8988T (cell line): ENCODE measurements at places on chromosomes 11 and 22.
A peak's percentile ranks its signal among the peaks of the same experiment; 100 is the strongest.

- DNase-seq, result no peak
Measured at GRCh38 chr11:35518766-35519165, 6.7 kb downstream of the PAMR1 start.

- DNase-seq, result no peak
Measured at GRCh38 chr22:28989484-28989883, 72.1 kb downstream of the C22orf31 start.

DNA sequence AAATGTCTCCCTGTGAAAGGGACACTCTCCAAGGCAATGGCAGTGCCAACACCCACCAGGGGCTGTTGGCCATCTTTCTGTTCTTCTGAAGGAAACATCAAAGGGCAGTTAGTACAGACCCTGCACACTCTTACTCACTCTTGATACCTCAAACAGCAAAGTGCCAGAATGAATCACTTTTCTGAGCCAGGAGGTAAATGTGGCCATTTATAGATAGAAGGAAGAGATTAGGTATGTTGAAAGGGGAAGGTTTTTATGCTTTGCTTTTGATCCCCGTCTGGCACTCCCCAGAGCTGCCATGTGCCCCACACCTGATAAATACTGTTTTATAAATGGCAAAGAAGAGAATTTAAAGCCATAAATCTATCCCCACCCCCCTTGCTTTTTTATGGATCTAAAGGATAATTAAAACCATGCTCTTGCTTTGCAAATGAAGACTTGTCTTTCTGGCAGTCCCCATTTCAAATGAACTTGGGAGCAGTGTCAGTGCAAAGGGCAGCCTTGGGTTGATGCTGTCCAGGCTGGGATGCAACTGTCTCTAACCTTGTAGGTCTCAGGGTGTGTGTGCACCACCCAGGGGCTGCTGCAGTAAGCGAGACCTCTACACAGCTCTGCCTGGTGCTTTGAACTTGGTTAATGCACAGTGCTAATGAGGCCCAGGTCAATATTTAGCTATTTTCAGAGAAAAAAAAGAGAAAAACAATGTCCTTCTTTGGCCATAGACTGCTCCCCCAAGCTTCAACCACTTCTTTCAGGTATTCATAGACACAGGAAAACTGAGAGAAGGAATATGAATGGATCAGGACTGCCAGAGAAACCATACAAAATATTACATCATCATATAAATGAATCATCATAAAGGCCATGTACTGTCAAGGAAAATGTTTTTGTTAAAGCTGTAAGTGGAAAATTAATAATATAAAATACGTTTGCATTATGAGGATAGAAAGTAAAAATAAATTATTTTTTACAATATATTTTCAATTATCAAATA, 207.5 kb downstream of the ETS1 start:
- DNase-seq, result no peak

DNA sequence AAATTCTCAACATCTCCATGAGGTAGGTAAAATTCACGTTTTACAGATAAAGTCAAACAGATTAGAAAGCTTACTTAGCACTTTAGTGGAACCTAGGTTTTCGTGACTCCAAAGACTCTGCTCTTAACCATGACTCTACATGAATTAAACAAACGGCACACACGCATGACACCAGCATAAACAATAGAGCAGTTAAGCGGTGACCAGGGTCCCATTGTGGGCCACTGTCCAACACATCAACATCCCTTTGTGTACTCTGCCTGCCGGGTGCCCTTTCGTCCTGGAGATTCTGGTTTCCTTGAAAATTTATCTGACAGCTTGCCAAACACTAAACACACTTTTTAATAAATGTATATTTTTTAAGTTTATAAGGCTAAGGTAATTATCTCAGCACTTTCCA, 941.7 kb downstream of the OPCML start:
- DNase-seq, result no peak

DNA sequence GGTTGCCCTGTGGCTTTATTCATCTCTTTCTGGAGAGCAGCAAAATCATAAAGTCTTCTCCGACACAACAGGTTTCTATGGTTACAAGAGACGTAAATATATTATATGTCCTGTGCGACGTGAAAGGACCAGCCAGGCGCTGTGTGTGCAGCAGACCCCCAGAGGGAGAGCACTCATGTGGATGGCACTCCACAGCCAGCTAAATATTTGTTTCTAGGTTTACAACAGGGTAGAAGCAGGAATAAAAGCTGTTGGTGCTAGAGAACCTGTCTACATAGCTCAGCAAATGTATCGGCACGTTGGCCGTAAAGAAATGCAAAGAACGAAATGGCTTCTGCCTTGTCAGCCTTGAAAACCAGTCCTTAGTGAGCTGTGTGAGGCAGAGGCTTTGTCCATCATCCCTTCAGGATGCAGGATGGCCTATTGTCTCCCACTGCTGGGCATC, 133.8 kb upstream of the PITPNB start:
- no peak for DNase-seq

DNA sequence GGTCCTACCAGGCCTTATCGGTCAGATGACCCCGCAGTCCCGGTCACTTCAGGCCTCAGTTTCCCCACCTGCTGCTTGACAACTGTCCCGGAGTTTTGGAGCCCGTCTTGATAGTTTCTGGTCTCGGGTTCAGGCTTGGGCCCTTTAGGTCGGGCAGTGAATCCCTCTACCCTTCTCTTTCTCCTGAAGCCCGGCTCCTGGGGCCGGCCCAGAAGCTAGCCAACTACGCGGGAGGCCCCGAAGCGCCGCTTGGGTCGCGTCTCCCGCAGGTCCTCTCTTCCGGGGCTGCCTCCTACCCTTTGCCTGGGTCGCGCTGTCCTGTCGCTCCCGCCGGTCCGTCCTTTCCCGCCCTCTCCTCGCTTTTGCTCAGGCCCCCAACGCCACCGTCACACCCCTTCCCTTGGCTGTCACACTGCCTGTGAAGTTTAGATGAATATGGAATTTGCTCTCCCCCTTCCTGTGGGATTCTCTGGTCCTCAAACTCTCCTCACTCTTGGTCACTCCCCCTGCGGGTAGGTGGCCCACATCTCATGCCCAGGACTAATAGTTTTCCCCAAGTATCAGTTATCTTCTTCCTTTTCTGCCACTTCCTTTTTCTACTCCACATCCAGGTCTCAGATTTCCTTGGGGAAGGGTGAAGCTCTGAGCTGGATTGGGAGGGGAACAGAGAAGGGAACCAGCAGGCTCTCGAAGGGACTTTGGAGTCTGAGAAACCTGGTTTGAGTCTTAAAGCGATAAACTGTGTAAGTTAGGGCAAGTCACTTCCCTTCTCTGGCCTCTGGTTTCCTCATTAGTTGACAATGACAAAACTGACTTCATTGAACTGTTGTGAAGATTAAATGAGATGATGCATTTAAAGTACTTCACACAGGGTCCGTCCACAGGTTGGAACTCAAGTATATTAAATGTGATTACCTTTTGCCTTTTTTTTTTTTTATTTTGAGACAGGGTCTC, 790 bp downstream of the RAB1B start:
- DNase-seq, result peak; percentile 75

DNA sequence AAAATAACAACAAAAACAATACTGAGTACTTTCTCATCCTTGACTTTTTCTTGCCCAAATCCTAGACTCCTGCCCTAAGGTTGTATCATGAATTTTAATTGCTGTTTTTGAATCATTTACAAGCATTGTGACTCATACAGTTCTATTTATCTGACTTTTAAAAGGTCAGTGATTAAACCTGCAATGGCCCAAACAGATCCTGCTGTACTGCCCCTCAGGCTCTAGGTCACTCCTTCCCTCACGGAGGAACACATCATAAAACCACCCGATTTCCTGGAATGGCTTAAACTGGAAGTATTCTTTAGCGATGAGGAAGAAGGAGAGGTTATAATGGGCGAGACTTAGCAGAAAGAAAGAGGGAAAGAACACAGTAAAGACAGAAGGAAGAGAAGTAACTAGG, 12.3 kb downstream of the ARFGAP3 start:
- no peak for DNase-seq

DNA sequence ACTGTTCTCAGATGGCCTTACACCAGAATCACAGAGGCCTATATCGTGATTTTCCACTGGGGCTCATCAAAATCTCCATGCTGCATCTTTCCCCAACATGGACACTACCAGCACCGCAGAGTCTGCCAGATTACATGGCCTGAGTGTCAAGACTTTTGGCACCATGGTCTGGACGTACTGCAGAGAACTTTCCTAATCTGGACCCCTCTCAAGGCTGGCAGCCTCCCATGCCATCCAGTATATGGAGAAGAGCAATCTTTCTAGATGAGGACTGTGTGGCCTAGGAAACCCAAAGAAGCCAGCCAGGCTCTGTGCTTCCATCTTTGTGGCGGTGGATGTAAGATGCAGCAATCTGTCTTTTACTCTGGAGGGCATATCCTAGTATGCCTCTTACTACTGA, 139.2 kb downstream of the ADAMTS15 start:
- DNase-seq, result no peak

GRCh38 chr11:65833297-65834030, at the start of gene SNX32:
Gene SNX32 (plus strand): TSS chr11:65833963. CDS start chr11:65834066, 103 bp downstream.
- no peak for DNase-seq

DNA sequence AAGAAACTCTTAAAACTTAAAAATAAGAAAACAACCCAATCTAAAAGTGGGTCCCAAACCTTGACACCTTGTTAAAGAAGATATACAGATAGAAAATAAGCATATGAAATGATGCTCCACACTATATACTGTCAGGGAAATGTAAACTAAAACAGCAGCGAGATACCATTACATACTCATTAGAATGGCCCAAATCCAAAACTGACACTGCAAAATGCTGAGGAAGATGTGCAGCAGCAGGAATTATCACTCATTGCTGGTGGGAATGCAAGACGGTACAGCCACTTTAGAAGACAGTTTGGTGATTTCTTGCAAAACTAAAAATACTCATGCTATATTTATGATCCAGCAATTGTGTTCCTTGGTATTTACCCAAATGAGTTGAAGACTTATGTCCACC, 5.0 kb upstream of the RNF26 start:
- DNase-seq, result no peak

DNA sequence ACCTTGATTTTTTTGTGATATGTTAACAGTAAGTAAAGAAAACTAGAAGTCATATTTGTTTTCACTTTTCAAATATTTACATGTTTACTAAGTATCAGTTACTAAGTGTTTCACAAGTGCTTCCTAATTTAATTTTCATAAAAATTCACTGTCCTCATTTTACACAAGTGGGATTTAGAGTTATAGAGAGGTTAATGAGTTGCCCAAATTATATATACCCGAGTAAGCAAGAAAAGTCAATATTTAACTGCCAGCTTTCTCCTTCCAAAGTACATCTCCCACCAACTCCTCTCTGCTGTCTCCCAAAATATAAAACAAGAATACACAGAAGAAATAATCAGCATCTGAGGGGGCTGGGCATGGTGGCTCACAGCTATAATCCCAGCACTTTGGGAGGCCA, 896.7 kb upstream of the ANO3 start:
- no peak for DNase-seq

DNA sequence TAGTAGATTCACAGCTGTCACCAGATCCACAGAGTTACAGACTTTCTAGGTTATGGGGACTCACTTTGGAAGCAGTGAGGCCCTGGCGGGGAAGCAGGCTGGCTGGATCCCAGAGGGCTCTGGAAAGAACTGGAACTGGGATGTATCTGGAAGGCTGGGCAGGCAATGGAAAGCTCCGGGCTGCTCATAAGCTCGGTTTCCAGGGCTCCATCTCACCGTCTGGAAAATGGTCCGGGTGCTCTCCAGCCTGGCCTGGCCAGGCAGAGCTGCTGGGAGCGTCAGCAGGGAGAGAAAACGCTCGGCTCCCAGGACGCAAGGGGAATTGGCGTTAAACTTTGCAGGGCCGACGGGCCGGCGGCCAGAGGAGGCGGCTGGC, 335 bp upstream of the SEZ6L start:
- no peak for DNase-seq

- no peak for DNase-seq
Measured at GRCh38 chr11:56271092-56271491, 2.9 kb upstream of the OR5T1 start.

GRCh38 chr11:112968941-112969713, 7.9 kb downstream of the NCAM1 start:
- DNase-seq, result no peak

GRCh38 chr11:21190181-21190580, 520.8 kb downstream of the NELL1 start:
- no peak for DNase-seq

DNA sequence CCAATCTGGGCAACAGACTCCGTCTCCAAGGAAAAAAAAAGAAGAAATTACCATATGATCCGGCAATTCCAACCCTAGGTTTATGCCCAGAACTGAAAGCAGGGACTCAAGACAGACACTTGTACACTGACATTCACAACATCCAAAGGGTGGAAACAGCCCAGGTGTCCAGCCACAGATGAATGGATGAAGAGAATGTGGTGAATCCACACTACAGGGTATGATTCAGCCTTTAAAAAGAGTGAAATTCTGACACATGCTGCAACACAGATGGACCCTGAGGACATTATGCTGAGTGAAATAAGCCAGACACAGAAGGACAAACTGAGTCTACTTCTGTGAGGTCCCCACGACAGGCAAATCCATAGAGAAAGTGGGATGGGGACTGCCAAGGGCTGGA, 43.9 kb downstream of the SGSM3 start:
- no peak for DNase-seq

DNA sequence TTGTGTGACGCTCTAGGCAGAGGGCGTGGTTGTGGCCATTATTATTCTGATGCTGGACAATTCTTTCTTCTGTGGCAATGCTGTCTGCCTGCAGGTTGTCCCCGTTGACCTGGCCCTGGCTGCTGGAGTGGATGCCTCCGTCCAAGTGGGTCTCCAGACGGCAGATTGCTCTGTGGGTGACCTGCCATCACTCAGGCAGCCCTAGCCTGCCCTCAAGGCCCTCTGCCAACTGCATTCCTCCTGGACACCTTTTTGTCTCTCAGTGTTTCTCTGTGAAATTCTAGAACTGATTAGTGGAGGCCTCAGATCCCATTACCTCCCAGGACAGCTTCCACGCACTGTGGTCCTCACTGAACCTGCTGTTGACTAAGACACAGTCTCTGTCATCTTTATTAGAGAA, 86.7 kb downstream of the TBC1D22A start:
- no peak for DNase-seq

DNA sequence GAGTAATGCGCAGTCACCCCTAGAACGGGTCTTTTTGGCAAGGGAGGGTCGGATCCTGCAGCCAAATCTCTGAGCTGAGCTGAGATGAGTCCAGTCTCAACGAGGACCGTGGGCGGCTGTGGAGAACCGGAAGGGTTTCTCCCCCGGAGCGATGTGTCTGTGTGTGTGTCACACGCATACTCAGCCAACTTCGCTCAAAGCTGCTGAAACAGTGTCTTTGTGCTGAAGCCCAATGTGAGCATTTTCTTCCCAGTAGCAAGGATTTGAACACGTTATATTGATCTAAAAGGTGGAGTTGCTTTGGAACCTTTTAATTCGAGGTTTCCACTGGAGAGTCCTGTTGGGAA, 1.4 kb upstream of the CELSR1 start:
- DNase-seq, result no peak
